ENCODE measurements at places on chromosomes 4 and X.

DNA sequence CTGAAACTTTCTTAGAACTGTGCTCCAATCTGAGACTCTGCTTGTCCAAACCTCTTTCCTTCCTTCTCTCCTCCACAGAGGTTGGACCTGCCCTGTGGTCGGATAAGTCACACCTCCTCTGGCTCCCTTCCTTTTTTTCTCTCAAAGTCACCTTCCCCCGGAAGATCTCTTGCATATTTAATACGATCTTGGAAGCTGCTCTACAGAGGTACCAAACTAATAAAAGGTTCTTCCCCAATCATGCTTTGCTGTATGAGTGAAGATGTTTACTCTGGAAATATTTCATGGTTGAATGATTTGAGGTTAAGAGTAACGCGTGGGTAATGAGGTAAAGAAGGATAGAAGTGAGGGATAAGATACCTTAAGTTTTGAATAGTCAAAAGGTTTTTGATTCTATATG, 166.0 kb downstream of the ATG4A start:
- DNase-seq, result no peak

- no peak for DNase-seq
Measured at GRCh38 chr4:9921326-9921725, 100.0 kb downstream of the SLC2A9 start.

DNA sequence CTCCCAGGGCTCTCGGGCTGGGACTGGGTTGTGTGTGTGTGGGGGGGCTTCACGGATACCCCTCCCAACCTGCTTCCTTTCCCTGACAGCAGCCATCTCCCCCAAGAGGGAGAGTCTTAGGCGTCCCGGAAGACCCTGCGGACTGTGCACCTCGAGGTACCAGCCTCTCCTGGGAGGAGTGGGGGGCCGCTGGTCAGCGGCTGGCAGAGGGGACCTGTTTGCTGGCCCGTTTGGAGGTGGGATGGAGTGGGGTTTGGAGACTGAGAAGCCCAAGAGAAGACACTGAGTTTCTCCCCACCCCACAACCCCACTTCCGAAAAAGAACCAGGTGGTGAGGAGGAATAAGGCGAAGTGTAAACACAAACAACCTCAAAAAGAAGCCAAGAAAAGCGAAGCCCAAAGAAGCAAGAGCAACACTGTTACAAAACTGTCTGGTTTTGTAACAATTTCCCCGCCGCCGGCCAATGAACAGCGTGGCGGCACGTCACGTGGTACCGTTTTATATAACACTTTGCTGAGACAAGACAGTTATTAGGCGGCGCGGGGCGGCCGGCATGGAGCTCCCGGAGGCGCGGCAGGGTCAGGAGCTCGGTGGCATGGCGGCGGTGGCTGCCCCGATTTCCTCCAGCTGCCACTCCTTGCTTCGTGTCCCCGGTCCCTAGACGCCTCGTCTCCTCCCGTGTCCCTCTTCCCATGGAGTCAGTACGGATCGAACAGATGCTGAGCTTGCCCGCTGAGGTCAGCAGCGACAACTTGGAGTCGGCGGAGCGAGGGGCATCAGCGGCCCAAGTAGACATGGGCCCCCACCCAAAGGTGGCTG, at the start of gene LONRF3:
Gene LONRF3, plus strand, starts transcription at position 531 of the 820 bp plus-strand sequence. Its CDS starts 163 bp downstream, at position 694.
- peak; percentile 70 for DNase-seq

DNA sequence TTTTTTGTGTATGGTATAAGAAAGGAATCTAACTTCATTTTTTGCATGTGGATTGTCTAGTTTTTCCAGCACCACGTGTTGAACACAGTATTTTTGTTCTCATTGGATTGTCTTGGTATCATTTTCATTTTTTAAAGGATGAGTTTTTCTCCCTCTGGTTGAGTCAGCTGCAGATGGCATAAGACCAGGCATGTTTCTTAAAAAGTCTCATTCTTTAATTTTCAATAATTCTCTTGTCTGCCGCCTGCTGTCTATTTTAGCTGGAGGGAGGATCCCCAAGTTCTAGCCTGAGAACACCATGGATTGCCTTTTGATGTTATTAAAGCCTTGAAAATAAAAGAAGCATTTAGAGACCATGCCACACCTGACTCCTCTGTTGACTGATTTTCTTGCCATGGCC, 263.8 kb downstream of the ARHGAP24 start:
- DNase-seq, result no peak

DNA sequence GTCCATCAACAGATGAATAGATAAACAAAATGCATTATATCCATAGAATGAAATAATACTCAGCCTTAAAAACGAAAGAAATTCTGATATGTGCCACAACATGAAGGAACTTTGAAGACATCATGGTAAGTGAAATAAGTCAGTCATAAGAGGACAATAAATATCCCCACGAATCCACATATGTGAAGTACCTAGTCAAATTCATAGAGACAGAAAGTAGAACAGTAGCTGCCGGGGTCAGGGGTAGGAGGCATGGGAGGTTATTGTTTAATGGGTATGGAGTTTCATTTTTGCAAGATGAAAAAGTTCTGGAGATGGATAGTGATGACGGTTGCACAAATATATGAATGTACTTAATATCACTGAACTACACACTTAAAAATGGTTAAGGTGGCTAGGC, 151.6 kb upstream of the MAP3K15 start:
- no peak for DNase-seq

DNA sequence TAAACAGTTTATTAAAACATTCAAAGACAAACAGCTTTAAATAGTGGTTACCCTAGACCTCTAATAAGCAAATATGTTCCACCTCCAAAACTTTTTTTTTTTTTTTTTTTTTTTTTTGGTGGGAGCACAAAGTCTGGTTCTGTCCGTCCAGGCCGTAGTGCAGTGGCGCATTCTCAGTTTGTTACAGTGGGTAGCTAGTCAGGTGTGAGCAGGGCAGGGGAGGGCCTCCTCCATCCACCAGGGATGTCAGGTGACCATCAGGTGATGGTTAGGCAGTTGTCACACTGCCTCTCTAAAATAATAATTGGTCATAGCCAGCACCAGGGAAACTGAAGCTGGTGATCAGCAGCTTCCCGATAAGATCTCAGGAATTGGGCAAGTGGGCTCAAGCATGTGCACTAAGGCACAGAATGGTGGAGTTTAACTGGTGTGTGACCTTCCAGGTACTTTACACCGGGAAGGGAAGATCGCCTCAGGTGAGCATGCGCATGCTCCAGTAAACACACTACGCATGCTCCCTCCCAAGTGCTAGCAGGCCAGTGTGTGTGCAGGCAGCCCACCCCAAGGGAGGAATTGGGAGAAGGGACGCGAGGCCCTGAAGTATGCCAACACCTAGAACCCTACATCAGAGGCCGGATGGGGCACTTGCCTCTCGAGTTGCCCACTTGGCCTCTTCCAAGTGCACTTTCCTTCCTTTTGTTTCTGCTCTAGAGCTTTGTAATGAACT, 27.2 kb downstream of the TNIP2 start:
- DNase-seq, result no peak

GRCh38 chr4:6753891-6754290, 28.6 kb upstream of the KIAA0232 start:
- DNase-seq, result no peak

DNA sequence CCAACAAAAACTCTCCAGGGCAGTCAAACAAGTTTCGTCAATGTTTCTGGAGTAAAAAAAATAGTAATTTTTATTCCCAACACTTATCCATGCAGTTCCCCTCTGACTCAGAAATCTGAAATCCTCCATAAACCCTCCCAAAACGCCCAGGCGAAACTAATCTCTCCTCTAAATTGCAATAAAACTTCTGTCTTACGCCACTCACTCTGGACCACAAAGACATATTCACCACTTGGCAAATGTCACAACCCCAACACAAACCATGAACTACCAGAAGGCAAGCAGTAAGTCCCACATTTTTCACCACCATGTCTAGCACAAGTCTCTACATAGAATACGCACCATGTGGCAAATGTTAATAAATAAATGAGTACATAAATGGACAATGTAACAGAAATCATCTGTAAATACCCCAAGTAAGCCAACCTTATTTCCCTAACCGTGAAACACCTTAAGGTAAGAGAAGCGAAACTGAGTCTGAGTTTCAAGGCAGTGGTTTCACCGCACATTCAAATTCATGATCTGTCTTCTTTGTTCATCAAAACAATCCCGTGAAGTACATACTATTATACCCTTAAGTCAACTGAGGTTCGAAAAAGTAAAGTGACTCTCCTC, 1.6 kb downstream of the PAPSS1 start:
- DNase-seq, result no peak

DNA sequence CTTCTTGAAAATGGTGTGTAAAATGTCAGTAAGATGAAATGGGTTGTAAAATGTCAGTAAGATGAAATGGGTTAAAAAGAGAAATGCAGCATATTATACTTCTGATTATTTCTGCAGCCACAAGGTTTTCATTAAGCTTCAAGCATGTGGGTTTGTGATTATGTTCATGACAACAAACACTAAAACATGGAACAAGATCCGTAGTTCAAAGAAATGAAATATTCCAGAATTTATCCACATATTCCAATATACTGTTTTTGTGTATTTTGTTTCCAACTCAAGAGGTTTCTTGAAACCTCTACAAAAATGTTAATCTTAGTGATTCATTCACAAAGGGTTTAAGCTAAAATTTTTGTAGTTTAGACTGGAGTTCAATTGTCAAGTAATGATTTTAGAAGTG, 84.0 kb downstream of the ADAMTS3 start:
- DNase-seq, result no peak

GRCh38 chr4:6023731-6024130, 5.5 kb upstream of the C4orf50 start:
- DNase-seq, result no peak
